ENCODE measurements at places on chromosomes 2 and 18.

DNA sequence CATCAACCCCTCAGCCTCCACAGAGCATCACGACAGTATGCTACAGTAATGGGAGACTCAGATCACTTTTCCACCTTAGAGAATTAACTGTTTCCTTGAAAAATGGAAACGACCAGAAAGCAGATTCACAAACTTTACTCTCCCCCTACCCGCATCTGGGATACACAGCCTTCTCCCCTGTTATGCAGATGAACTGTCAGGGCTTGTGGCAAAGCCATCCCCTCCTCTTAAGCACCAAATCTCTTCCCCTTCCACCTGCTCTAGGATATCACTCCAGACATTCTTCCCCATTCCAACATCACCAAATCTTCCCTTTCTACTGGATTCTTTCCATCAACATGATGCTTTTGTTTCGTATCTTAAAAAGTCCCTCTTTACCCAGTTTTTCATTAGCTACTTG, 26.4 kb downstream of the NEB start:
- DNase-seq, result no peak

DNA sequence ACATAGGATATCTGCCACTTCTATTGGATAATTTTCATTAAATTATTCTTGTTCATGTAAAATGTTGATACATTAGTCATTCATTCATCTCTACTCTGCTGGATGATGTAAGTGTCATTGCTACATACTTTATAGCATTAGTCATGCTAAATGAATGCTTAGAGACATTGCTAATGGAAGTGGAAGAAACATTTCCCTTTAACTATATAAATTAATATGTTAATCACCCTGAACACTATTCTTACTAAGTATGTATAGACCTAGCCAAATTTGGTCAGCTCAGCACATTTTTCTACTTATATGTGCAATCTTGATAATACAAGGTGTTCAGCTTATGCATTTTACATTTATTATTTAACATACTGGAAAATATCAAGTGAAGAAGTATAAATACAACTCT, 160.2 kb downstream of the DPP4 start:
- no peak for DNase-seq

GRCh38 chr2:218091746-218092145, 22.7 kb downstream of the RUFY4 start:
- DNase-seq, result no peak

DNA sequence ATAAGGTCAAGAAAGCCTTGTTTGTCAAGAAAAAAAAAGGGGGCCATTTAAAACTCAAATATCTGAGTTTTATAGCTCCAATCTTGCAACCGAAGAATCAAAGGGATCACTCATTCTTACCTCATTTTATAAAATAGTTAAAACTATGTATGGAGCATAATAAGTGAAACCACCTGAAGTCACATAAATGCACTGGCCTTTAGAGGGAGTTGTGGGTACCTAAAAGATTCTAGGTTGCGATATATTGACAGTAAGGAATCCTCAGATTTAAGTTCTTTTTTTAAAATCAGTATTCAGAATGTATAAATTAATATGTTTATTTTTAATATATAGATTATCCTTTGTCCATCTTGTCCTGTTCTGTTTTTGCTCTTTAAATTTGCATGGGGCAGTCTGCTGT, 3.4 kb downstream of the ARHGAP28 start:
- no peak for DNase-seq

- DNase-seq, result no peak
These were observed 76.2 kb upstream of the LRRTM1 start for GRCh38 chr2:80380736-80381135.

DNA sequence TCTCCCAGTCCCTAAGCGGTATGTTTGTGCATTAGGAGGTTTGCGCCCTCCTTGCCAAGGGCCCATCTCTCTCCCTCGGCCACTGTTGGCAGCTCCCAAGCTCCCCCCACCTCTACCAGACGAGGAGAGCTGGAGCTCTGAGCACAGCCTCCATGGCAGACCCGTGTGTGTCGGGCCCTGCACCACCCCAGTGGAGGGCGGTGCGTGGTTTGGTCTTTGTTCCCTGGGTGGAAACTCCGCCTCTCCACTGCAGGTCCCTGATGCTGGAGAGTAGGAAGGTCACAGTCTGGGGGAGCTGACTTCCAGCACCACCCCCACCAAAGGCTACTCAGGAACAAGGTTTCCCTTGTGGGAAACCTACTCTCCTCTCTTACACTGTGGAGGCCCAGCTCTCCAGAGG, 162.6 kb upstream of the FHL2 start:
- DNase-seq, result no peak

DNA sequence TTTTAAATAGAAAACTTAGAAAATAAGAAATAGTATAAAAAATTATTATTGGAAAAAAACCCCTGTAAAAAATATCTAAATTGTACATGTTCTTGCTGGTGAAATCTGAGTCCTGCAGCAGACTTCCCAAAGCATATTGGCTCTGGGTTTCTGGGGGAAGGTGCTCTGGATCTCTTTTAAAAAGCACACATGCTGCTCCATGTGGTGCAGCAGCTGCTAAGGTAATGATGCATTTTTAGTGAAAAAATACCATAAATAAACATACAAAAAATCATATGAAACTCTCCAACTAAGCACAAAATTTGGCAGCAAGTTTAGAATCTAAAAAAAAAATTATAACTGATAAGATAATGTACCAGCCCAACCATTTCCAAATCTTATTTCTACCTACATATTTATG, 216.5 kb downstream of the GPD2 start:
- no peak for DNase-seq

Measured in sigmoid colon (tissue), 7 donors.